ENCODE measurements at places on chromosomes 11 and 22. TPM values are rescaled to one million over a fixed set of nuclear protein-coding genes. Genes with fewer than 3 reads are reported as not detected.

- DNase-seq, result peak; percentile 1
Observed at GRCh38 chr11:91470656-91471055, 754.0 kb upstream of the FAT3 start.

Gene GAL3ST1
- not detected for total RNA-seq

DNA sequence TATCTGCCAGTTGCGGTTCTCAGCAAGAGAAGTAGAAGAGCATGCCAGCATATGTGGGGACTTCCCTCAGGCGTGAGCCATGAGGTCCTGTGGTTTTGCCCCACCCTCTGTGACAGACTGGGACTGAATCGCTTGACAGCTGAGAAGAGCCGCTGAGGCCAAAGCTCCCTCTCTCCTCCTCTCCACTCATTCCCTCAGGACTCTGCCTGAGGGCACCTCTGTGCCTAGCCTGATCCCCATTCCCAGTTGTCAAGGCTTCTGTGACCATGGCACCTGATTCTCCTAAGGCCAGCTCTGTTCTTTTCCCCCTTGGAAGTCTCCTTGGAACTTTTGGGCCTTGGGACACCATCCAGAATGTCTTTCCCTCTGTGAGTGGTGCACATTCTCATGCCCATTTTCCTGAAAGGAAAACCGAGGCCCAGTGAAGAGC lies 27.0 kb downstream of the ART5 start:
- peak; percentile 58 for DNase-seq

DNA sequence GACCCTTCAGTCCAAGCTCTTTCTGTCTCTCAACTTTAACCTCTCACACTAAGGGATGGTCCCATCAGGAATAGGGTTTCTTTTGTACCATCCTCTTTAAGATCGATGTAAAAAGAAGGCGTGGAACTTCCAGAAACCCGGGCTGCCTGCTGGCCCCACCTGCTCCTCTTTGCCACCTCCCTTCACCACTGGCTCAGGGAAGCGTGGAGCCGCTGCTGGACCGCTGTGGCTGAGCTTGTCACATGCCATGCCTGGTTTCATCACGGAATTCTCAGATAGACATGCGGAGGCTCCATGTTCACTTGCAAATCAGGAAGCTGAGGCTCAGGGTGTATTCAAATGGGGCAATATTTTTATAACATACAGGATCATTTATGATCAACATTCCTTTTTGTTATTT lies 399.7 kb downstream of the BRD1 start:
- no peak for DNase-seq

- no peak for DNase-seq
Observed at GRCh38 chr11:70067591-70068341, 10.4 kb upstream of the ANO1 start.

Gene DEPDC7
- total RNA-seq, result 53.8 TPM

- no peak for DNase-seq
Observed at GRCh38 chr22:39743935-39744334, 149.6 kb downstream of the ENTHD1 start.

DNA sequence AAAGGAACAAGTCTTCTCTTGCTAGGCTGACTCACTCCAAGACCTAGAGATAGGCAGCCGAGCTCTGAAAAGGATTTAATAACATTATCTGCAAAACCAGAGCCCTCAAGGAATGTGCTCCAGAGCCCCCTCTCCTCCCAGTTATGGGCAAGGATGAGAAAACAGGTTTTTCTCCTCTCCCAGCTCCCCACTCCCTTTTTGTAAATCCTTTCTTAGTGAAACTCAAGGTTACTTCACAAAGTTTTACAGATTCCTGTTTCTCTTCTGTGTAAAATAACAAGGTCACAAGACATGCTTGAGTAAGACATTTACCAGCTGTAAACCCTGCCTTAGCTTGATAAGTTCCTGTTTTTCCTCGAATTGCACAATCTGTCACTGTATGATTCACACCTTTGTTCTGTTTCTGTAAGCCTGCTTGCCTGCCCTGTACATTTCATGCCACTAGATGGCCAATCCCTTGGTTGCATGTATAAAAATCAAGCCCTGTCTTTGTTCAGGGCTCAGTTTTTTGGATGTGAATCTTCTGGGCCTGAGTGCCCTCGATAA lies 489.4 kb downstream of the KCNA4 start:
- peak; percentile 90 for DNase-seq
